Cardiac muscle cell (in vitro differentiated cells and primary cell): ENCODE measurements at places on chromosomes 7 and 10. TPM values are rescaled to one million over a fixed set of nuclear protein-coding genes. Genes with fewer than 3 reads are reported as not detected.

GARS1 gene
- 71.5 and 82.9 TPM in 2 replicates for total RNA-seq

PPP1R17 gene
- total RNA-seq = 0.11 TPM in 1 of 2 replicates, not detected in the other

NPSR1 gene
- not detected in 2 replicates for total RNA-seq

NRP1 gene
- total RNA-seq = 178 and 327 TPM in 2 replicates

EN2 gene
- total RNA-seq = not detected in 2 replicates

SEMA3D gene
- total RNA-seq = 3.7 and 6.2 TPM in 2 replicates

AEBP1 gene
- total RNA-seq = 60.8 and 94.1 TPM in 2 replicates

FRAT1 gene
- 12.7 and 17.3 TPM in 2 replicates for total RNA-seq

NCF1 gene
- total RNA-seq = 0.18 and 0.39 TPM in 2 replicates

INSYN2A gene
- not detected in 2 replicates for total RNA-seq

WDFY4 gene
- not detected in 2 replicates for total RNA-seq

ARMC3 gene
- 0.07 TPM in 1 of 2 replicates, not detected in the other for total RNA-seq

SLC29A4 gene
- total RNA-seq = 19.5 and 28.3 TPM in 2 replicates

MYOZ1 gene
- 13.6 and 16.2 TPM in 2 replicates for total RNA-seq

VSIR gene
- 1.3 and 1.7 TPM in 2 replicates for total RNA-seq

HOXA10 gene
- not detected in 2 replicates for total RNA-seq

LRRD1 gene
- 0.51 and 0.60 TPM in 2 replicates for total RNA-seq

TMEM176B gene
- 25.6 and 30.6 TPM in 2 replicates for total RNA-seq

LIPF gene
- total RNA-seq = not detected in 2 replicates

SFMBT2 gene
- total RNA-seq = 4.4 and 5.9 TPM in 2 replicates

NET1 gene
- total RNA-seq = 25.5 and 29.5 TPM in 2 replicates

SRRM3 gene
- total RNA-seq = 0.89 and 1.2 TPM in 2 replicates

SLC16A9 gene
- 2.1 and 3.0 TPM in 2 replicates for total RNA-seq

LAMB4 gene
- total RNA-seq = not detected in 2 replicates

CAMK1D gene
- 1.9 and 2.0 TPM in 2 replicates for total RNA-seq

LRGUK gene
- 0.21 and 0.36 TPM in 2 replicates for total RNA-seq

RUFY2 gene
- 6.1 and 10.2 TPM in 2 replicates for total RNA-seq

NODAL gene
- total RNA-seq = 0.15 and 0.25 TPM in 2 replicates

RET gene
- total RNA-seq = 0.07 and 0.09 TPM in 2 replicates

IFIT1B gene
- total RNA-seq = not detected in 2 replicates

FGL2 gene
- total RNA-seq = 0.14 and 0.51 TPM in 2 replicates

TDRD1 gene
- not detected in 2 replicates for total RNA-seq

GSAP gene
- 0.67 and 3.0 TPM in 2 replicates for total RNA-seq

GPC2 gene
- 37.4 and 47.9 TPM in 2 replicates for total RNA-seq

SVOPL gene
- 1.6 and 2.3 TPM in 2 replicates for total RNA-seq

DGKI gene
- total RNA-seq = 29.2 and 52.7 TPM in 2 replicates

FAM53B gene
- total RNA-seq = 28.7 and 34.8 TPM in 2 replicates

ACSL5 gene
- not detected in 2 replicates for total RNA-seq

FFAR4 gene
- total RNA-seq = not detected in 2 replicates

SPDYE16 gene
- 0.11 and 1.1 TPM in 2 replicates for total RNA-seq

GPAM gene
- total RNA-seq = 9.4 and 11.1 TPM in 2 replicates

ATP6V0E2 gene
- total RNA-seq = 132 and 220 TPM in 2 replicates

AMZ1 gene
- total RNA-seq = 0.80 and 1.1 TPM in 2 replicates

TRIM50 gene
- total RNA-seq = 0.32 TPM in 1 of 2 replicates, not detected in the other

GPR15LG gene
- total RNA-seq = not detected in 2 replicates

FAM237B gene
- not detected in 2 replicates for total RNA-seq

SLC39A12 gene
- 0.18 and 0.21 TPM in 2 replicates for total RNA-seq

OGA gene
- 51.8 and 98.1 TPM in 2 replicates for total RNA-seq

SPDYE2 gene
- not detected in 2 replicates for total RNA-seq

MACC1 gene
- total RNA-seq = 0.04 and 0.06 TPM in 2 replicates

EBLN1 gene
- not detected in 2 replicates for total RNA-seq
